ENCODE measurements at places on chromosomes 1 and 21.

DNA sequence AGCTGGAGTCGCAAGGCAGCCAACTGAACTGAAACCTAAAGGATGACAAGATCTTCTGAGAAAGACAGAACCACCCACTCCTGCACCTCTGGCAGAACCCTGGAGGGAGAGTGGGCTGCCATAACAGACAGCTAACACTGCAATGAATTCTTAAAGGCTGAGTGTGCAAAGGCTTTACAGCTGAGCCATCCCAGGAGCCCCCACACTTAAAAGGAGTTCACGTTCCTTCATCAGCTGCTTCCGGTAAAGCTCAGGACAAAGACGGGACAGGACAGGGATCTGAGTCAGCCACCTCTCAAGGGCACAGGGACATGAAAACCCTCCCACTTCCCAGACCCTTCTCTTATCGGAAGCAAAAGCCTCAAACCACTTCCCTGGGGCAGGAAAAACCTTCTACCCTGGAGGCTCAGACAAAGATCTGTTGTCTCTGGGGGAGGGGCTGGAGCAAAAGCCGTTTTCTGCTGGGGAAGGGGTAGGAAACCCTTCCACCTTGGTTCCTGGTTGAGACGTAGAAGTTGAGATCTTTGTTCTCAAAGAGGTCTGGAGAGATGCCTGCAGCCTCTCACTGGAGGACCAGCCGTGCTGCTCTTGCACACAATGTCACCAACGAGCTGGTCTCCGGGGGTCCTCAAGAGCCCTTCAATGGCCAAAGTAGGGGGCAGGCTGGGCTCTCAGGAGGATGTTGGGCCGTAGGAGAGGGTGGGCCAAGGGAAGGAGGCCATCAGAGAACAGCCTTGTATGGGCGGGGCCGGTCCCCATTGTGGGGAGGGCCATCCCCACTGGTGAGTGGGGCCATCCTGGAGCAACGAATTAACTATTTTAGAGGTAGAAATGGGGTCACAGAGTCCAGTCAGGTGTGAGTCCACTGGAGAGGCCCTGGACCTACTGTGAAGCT is 452.4 kb downstream of the PTPRU start:
- peak; percentile 98 for DNase-seq

- no peak for DNase-seq
Observed at GRCh38 chr1:11957398-11957797, 22.8 kb upstream of the MFN2 start.

DNA sequence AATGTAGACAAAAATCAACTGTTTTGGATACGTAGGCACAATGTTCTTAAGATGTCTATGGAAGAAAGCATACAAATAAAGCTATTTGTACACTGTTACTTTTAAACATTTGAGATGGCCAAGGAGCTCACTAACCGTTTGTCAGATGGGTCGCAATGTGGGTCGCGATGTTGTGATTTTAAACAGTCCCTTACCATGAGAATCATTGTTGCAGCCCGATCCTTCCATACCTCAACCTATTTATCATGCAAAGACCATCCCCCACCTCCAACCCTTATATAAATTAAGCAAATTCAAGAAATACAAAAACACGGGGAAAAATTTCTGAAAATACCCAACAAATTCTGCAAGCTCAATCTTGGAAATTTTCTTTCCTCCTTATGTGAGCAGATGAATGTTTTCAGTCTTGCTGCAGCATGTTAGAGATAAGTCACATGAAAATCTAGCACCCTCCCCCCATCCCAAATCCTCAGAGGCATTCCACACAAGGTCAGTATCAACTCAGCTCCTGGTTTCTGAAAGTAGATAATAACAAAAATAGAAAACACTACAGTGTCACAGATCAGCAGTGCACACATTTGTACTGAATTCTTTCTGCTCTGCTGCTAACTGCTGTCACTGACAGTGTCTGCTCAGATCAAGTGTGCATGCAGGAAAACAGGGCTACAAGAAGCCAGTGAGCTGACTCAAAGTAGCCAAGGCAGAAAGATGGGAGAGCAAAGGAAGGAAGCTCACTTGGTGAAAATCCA is 92.9 kb upstream of the TTC39A start:
- no peak for DNase-seq

- peak; percentile 32 for DNase-seq
Observed at GRCh38 chr1:246012341-246012740, 494.7 kb downstream of the SMYD3 start.

DNA sequence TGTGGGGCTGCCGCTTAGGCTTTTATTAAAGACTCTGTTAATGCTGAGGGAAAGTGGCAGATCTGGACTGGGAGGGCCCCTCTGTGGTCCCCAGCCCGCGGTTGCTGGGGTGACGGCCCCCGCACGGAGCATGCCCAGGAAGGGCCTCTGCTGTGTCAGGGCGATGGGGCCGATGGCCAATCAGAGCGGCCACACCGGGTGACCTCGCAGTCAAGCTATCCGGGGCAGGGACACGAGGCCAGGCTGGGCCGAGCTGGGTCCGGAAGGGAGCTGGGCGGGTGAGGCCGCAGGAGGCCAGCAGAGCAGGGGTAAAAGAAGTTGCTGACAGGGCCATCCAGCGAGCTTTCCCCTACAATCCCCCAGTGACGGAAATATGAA is 145.1 kb downstream of the CASZ1 start:
- DNase-seq: no peak

DNA sequence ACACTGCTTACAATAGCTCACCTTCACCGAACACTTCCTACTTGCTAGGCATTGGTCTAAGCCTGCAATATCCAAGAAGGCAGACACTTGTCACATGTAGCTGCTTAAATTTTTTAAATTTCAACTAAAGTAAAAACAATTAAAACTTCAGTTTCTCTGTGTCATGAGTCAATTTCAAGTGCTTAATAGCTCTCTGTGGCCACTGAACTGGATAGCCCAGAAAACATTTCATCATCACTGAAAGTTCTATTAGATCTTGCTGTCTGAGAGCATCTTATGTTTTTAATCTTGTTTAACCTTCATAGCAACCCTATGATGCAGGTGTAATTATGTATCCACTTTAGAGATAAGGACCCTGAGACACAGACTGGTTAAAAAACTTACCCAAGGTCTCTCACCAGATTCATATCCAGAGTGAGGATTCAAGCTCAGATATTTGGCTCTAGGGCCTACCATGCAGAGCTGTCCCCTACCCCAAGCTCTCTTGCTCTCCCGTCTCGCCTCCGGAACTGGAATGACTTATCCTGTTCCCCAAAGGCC is 2.6 kb upstream of the FCRL6 start:
- DNase-seq: no peak

DNA sequence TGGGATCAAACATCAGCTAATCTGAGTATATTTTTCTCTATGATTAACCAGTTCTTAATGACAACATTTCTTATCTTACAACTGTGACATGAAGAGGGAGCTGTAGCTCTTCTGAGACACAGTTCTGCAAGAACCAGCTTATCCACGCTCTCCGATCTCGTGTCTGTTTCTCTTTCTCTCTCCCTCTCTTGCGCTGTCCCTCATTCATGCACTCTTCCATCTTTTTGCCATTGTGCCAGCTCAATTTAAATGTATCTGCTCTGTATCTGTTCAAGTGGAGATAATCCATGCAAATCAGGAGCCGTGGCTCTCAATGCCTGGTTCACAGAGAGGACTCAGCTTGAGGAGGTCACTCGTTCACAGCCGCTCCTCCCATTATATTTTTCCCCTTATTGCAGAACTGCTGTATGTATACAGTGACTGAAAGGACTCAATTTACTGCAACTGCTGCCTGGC is 494.7 kb upstream of the ADGRL2 start:
- DNase-seq: peak; percentile 15

GRCh38 chr1:62299426-62300200 is 19.6 kb downstream of the KANK4 start:
- DNase-seq: no peak

DNA sequence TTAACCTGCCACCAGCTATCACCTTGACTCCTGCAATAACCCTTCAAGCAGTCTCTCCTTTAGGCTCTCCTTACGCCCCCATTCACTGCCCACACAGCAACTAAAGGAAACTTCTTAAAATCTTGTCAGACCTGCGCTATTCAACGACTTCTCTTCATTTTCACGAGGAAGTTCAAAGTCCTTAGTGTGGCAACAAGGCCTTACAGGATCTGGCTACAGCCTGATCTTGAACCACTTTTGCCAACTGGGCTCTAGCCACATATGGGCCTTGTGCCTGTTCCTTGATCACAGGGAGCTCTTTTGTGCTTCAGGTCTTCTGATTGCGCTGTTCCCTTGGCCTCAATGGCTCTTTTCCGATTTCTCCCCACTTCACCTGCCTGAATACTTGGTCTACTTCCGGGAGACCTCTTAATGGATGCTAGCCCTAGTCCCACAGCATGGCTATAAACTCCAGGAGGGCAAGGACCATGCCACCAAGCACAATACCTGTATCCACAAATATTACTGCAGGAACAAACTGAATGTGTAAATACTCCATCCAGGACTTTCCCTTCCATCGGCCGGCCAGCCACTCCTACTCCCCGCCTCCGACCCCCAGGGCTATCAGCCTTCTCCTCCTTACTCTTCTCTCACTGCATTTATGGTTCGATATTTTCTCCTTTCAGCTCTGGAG is 2.3 kb upstream of the CTNNBIP1 start:
- no peak for DNase-seq

- peak; percentile 65 for DNase-seq
Observed at GRCh38 chr1:114093624-114094362, 59.9 kb downstream of the SYT6 start.

DNA sequence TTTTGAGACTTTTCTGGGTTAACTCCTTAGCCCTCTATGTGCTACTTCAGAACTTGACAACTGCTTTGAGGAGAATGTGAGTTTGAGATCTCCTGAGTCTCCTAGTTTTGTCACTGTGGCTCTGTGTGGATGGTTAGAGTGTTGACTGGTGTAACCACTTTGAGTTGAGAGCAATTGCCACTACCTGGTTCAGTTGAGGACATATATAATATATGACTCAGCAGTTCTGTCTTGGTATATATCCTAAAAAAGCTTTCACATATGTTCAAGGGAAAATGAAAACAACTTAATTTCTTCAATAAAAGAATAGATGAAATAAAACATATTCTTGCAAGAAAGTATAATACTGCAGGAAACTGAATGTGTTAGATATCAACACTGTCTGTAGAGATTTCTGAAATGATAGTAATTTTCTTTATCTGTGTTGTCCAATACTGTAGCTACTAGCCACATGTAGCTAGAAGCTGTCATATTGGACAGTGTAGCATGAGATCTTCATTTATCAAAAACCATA is 96.7 kb upstream of the QSOX1 start:
- peak; percentile 1 for DNase-seq

DNA sequence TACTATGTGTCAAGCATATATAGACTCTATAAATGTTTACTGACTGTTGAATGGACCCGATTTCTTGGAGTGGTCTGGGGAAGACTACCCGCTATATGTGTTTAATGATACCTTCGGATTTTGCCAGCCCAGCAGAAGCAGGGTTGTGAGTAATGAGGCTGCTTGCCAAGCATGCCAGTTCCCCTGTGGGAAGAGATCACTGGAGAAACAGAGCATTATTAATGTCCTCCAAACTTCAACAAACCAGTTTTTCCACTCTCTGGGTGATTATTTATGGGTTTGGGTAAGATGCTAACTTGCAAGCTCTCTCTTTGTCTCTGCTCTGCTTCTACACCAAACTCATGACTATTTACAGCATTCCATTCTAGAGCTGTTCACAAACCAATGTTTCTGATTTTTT is 25.1 kb upstream of the PHGDH start:
- DNase-seq: no peak

Measured in HT1080 (cell line).